T-helper 22 cell (primary cell): ENCODE measurements at places on chromosomes 4 and X.

GRCh38 chr4:137768881-137769280, 236.6 kb upstream of the PCDH18 start:
- no peak for DNase-seq

- no peak for DNase-seq
Observed at GRCh38 chr4:109465069-109465468, 31.5 kb downstream of the SEC24B start.

GRCh38 chrX:13266641-13267345, 53.1 kb downstream of the ATXN3L start:
- DNase-seq, result no peak

DNA sequence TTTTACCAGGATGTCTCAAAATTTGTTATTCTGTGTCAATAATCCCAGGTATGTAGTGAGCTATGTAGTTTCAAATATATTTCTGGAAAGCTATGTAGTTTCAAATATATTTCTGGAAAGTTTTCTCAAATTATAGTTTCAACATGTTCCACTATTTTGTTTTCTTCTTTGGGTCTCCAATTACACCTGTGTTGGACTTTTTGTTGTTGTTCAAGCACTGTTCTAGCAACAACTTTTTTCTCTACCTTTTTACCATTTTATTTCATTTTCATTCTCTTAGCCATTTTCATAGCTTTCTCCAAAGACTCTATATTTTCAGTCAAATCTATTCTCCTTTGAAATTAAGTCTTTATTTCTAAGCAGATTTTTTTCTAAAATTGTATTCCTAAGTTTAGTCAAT, 88.4 kb downstream of the LCORL start:
- DNase-seq, result no peak

- DNase-seq, result no peak
Observed at GRCh38 chr4:7371210-7371941, 63.4 kb downstream of the PSAPL1 start.

GRCh38 chr4:141356321-141356962, 135.7 kb downstream of the ZNF330 start:
- DNase-seq, result no peak

DNA sequence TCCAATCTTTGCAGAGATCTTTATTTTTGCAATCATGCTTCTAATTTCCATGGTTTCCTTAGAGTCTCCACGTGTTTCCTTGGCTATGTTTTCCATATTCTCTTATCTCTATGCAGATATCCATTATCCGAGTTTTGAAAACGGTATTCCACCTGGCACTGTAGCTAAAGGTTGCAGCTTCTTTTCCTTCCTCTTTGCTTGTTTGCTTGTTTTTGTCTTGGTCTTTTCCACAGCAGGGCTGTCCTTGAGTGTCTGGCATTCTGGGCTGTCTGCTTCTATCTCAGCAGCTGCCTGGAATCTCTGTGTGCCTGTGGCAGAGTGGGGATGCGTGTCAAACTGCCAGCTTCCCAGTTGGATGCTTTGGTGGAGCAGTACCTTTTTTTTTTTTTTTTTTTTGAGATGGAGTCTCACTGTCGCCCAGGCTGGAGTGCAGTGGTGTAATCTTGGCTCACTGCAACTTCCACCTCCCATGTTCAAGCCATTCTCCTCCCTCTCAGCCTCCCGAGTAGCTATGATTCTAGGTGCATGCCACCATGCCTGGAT, 46.9 kb downstream of the WFS1 start:
- no peak for DNase-seq

- no peak for DNase-seq
Observed at GRCh38 chr4:184165291-184165690, 52.4 kb downstream of the ENPP6 start.

- DNase-seq, result no peak
Observed at GRCh38 chr4:24655326-24655725, 71.0 kb upstream of the DHX15 start.

GRCh38 chr4:33054656-33055196, 2334.6 kb downstream of the PCDH7 start:
- DNase-seq, result no peak

- no peak for DNase-seq
Observed at GRCh38 chr4:101334963-101335572, 12.3 kb downstream of the PPP3CA start.

DNA sequence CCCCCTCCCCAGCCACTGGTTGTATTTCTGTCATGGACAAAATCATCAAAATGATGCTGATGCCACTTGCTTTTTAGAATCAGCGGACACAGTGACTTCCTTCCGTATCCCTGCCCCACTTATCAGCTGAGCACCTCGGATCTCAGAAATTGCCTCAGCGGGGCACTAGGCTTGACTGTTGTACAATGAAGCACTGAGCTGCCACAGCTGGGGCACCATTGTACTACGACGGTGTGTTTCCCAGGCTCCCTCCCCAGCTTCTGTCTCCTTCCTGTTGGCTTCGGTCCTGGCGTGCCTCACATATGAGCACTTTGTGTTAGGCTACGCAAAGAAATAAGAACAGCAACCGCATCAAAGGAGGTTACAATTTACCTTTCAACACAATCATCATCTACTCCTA, 82.4 kb downstream of the F11 start:
- DNase-seq, result no peak

DNA sequence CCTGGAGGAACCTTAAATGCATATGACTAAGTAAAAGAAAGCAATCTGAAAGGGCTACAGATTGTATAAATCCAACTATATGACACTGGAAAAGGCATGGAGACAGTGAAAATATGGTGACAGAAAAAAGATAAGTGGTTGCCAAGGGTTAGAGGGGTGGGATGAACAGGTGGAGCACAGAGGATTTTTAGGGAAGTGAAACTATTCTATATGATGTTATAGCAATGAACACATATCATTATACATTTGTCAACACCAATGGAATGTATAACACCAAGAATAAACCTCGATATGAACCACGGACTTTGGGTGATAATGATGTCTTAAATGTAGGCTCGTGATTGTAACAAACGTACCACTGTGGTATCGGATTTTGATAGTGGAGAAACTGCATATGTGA, 40.7 kb downstream of the NPY5R start:
- no peak for DNase-seq

DNA sequence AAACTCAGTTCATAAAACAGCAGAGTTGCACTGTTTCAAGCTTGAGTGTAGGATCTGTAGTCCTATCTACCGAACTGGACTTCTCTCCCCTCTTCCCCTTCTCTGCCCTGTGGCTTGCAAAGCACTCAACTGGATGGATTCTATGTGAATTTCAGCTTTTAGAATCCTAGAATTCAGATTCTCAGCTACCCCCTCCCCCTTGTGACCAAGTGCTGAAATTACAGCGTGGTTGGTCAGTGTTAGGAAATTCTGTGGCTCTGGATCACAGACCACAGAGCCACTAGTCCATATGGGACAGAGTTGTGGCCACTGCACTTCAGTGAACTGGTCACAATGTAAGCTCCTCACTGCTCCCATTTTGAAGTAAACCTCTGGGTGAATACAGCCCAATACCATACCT, 64.6 kb upstream of the TRPC5 start:
- DNase-seq, result no peak

GRCh38 chrX:15529165-15529564, 28.6 kb downstream of the BMX start:
- no peak for DNase-seq

DNA sequence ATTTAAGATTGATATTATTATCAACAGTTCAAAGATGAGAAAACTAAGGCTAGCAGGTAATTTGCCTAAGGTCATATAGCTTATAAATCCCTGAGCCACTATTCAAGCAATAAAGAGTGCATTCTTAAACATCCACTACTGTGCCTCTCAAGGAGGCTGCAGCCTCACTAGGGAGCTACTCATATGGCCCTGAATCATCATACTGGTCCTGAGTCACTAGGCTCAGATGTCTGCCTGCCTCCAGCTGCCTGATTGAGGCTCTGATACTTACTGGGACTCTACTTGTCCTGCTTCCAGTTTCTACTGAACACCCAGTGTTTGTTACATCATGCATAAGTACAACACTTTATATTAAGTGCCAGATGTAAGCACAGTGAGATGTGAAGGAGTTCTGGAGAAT, 110.7 kb downstream of the AASDH start:
- no peak for DNase-seq
